ENCODE measurements at places on chromosomes 7 and 10.

- DNase-seq = no peak
Observed at GRCh38 chr7:110964775-110965174, 126.2 kb upstream of the LRRN3 start.

GRCh38 chr10:108905821-108906220 lies 1017.5 kb downstream of the XPNPEP1 start:
- no peak for DNase-seq

DNA sequence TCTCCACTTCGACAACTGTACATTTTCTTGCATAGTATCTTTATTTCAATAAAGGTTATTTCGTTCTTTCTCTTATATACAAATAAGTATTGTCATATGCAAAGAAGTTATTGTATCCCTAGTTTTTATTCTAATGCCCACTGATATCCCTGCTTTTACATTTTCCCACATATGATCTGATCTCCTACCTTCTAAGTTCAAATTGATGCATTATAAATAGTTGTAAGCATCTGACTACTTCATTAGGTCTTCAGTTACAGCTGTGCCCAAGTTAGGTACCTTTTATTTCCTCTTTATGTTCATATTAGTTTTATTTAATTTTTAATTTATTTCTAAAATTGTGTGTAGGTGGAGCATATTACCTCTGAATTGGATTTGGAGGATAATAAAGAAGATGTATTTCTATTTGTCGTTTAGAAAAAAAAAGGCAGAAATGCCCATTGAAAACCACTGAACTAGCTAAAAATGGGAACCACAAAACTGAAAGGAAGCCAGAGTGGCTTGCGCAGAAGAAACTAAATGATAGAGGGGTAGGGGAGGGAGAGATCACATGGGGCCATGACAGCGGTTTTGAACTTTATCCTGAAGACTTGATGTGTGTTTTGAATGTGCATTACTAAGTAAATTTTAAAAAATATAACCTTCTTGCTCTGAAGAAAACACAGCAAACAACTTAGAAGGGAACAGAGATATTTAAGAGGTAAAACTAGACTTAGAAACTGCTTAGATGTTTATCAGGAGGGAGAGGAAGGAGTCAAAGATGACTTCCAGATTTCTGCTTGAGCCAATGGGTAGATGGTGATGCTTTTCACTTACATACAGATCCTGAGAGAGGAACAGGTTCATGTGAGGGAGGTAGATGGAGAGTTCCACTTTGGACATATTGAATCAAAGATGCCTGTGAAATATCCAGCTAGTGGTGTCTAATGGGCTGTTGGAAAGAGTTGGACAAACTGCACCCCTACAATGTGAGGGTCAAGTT lies 9.3 kb upstream of the ZC3HAV1L start:
- DNase-seq = peak; percentile 58

DNA sequence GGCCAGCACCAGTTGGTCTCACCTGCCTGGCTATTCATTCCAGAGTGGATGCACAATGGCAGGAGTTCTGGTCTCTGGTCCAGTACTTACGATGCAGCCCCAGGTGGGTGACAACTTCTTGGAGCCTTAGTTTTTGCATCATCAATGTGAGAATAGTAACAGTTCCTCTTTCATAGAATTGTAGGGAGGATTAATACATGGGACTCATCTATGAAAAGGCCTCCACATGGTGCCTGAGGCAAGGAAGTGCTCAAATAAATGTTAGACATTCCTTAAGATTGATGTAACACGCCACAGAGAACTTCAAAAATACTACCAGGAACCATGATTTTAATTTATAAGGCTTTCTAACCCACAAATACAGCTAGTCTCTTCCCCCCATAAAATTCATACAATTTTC lies 120.1 kb upstream of the CHST15 start:
- no peak for DNase-seq

- DNase-seq = no peak
Observed at GRCh38 chr10:57785068-57785467, 482.6 kb downstream of the IPMK start.

- DNase-seq = peak; percentile 49
Observed at GRCh38 chr7:28093623-28094232, 86.9 kb downstream of the JAZF1 start.

DNA sequence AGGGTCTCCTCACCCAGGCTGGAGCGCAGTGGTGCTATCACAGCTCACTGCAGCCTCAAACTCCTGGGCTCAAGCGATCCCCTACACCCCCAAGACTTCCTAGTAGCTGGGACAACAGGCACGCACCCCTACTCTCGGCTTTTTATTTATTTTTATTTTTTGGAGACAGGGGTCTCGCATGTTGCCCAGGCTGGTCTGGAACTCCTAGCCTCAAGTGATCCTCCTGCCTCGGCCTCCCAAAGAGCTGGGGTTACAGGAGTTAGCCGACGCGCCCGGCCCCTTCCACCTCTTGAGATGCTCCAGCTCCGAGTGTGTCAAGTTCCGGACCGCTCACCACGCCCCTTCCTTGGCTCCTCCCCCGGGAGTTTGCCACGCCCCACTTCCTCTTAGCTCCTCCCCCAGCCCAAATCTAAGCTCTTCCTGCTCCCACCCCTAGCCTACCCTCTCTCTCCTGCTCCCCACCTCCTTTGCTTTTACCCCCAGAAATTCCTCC lies 6.3 kb downstream of the NAT16 start:
- peak; percentile 64 for DNase-seq

- no peak for DNase-seq
Observed at GRCh38 chr10:133460208-133460769, 6.5 kb downstream of the SCART1 start.

GRCh38 chr7:22569586-22570321 lies 69.8 kb upstream of the STEAP1B start:
- DNase-seq = no peak

DNA sequence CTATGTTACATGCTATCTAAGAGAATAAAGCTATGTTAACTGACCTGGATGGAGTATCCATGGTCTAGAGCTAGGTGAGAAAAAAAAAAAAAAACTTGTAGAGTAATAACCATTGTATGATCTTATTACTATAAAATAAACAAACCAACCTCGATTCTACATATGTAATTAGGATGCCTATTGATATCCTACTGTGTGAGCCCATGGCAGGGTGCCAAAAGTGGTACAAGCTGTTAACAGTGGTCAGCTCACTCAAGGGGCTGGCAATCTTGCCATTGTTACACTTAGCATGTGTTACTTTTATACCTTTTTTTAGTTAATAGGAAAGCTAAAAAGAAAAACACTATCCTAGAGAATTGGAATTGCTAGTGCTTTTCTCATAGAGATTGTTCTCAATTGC lies 13.5 kb upstream of the IL6 start:
- DNase-seq = no peak

GRCh38 chr7:131265227-131265626 lies 62.4 kb upstream of the MKLN1 start:
- DNase-seq = no peak

GRCh38 chr10:130141878-130142277 lies 5.7 kb downstream of the GLRX3 start:
- DNase-seq = peak; percentile 66

DNA sequence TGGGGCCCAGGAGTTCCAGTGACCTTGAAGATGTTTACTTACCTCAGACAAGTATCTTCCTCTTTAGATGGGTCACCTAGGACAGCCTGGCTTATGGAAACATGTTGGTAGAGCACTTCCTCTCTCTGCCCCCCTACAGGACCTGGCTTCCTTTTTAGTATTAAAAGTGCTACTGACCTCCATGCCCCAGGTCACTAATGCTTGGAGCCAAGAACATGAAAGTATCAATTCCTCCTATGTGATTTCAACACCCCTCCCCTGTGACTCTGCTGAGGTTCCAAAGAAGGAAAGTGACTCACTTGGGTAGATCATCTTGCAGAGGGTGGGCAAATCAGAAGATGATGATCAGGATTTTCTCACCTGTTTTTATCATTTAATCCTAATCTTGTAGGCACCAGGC lies 125.3 kb upstream of the CCDC6 start:
- no peak for DNase-seq
